CD14-positive monocyte (primary cell): ENCODE measurements at places on chromosomes 4 and X. TPM values are rescaled to one million over a fixed set of nuclear protein-coding genes. Genes with fewer than 3 reads are reported as not detected.

DNA sequence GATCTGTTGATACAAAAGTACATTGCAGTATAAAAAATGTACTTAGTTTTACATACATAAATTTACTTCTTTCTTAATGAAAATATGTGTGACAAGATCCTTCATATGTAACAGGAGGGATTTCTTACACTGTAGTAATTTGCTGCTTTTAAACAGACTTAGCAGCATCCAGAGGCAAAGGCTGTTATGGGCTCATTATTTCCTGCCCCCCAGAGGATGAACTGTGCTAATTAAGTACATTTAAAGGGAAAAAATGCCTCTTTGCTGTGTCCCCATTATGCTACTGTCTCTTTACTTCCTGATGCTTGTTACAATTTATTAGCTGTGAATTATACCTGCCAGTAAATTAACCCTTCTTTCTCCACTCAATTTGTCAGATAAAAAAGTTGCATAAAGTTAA is 47.1 kb downstream of the NDST3 start:
- no peak for DNase-seq

RASGEF1B gene
- 76.9 TPM for polyA plus RNA-seq

CTSO gene
- 44.7 TPM for polyA plus RNA-seq

DNA sequence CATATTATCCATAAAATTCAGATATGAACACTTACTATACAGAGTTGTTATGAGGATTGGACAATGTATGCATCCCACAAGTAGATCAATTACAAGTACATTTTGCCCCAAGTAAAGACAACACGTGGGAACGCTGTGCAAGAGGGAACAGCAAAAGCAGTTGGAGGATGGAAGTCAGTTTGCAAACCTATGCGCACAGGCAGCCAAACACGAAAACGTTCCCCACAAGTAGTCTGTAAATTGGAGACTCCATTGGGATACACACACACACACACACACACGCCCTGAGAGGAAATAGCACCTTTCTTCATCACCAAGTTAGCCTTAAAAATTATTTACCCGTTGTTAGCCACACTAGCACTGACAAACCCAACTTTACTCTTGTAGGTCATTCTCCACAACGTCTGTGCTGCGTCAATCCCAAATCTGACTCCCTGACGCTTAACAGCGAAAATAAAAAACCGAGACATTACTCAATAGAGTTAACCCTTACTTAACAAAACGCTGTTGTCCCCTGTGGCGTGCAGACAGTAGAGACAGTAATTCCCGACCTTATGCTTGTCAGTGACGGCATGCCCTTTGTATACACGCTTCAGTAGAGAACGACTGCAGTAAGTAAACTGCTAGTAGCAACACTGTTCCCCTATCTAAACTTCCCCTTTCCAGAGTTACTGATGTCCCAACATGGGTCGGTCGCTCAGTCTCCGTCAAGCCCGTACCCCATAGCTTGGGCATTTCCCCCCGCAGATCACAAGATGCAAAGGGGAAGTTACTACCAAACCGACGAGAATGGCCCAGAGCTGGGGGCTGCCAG is 730 bp downstream of the MANBA start:
- DNase-seq, result peak; percentile 99

- no peak for DNase-seq
Measured at GRCh38 chr4:145734031-145734430, 54.1 kb downstream of the C4orf51 start.

DNA sequence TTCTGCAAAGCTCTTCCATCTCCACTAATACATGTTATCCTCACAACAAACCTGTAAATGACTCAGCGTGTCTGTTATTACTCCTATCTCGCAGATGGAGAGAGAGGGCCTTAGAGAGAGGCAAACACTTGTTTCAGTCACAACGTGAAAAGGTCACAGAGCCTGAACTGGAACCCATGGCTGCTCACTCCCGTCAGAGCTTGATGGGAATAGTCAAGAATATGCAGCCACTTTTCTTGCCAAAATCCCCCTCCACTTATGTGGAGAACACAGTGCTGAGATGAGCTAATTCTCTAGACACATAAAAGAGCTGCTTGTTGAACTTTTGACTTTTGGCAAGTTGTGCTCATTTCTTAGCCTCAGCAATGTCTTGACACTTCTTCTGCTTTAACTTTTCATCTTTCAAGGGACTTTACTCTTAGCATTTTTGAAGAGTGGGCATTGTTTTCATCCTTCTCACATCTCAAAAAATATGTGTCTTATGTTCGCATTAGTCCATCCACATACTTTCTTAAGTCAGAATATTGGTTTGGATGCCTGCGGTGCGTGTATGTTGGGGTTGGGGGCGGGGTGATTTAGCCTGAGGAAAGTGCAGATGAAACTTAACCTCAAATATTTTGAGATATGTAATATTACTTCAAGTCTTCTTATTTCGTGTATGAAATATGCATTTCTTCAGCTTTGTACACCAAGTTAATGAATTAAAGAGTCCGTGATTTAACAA is 69.2 kb downstream of the SYNPO2 start:
- DNase-seq, result no peak

GRCh38 chr4:155571184-155571944 is 95.3 kb upstream of the GUCY1A1 start:
- no peak for DNase-seq

ARMCX1 gene
- polyA plus RNA-seq, result 1.6 TPM

ARR3 gene
- polyA plus RNA-seq, result not detected

DNA sequence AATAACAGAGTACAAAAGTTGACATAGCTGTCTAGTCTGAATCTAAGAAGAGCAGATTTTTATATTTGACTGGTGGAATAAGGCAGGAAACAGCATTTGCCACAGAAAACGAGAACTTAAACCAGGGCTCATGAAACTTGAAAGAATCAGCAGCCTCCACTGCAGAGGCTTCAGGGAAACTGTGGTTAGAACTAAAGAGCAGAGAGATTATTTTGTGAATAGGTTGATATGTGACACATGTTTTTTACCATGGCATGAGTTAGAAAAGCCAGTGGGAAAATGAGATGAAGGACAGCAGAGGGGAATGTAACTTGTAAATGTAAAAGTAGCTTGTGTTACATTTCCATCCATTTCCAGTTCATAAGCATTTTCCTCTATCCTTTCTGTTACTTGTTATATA is 63.7 kb upstream of the CAMK2D start:
- DNase-seq, result peak; percentile 36

SPATA18 gene
- not detected for polyA plus RNA-seq

BMP15 gene
- polyA plus RNA-seq, result not detected

- DNase-seq, result no peak
Measured at GRCh38 chrX:8783714-8784098, 17.5 kb downstream of the FAM9A start.

ENAM gene
- polyA plus RNA-seq, result not detected

GRCh38 chr4:176837169-176837895 is 44.6 kb upstream of the VEGFC start:
- DNase-seq, result no peak

GRCh38 chr4:164716901-164717300 is 37.0 kb upstream of the SMIM31 start:
- no peak for DNase-seq

APBB2 gene
- polyA plus RNA-seq, result not detected

DNA sequence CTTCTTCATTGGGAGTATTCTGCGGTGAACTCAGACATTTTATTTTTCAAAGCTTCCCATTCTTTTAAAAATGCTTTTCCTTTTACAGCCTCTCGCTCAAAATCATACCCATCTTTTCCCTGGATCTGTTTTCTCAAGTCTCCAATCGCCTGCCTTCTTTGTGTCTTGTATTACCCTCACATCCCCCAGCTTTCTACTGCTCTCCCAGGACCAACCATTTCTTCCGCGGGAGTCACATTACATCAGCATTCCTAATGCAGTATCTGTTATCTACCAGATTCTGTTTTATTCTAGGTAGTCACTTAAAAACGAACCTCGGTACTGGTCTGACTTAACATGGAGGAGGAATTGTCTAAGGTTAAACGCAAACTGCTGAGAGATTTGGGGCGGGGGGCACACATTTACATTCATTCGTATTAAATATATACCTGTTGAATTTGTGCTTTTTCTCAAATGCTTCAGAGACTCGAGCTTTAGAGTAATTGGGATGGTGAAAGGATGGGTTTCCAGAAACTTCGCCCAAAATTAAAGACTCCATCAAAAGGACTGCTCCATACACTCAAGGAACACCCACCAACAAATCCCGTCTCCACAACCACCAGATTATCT is 493 bp upstream of the UCHL1 start:
- DNase-seq, result no peak

GC gene
- not detected for polyA plus RNA-seq

IL9R gene
- 0.25 TPM for polyA plus RNA-seq

DNA sequence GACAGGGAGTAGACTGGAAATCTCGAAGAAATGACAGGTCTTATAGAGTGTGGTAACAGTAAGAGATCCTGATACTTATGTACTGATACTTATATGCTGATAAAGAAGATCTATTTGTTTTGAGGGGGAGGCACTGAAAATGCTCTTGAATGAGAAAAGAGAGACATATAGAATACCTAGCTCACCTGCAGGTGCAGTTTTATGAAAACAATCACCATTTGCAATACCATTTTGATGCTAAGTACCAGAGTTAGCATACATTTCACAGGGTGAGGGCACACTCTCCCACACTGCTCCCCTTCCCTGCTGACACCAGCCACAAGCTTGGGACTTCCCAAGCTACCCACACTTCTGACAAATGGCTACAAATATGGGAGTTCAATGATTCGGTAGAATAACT is 1490.1 kb upstream of the IGFBP7 start:
- no peak for DNase-seq

YIPF6 gene
- polyA plus RNA-seq, result 23.6 TPM

TAF7L gene
- not detected for polyA plus RNA-seq

GRCh38 chr4:131644619-131645018 is 1504.5 kb upstream of the PCDH10 start:
- DNase-seq, result no peak

DNA sequence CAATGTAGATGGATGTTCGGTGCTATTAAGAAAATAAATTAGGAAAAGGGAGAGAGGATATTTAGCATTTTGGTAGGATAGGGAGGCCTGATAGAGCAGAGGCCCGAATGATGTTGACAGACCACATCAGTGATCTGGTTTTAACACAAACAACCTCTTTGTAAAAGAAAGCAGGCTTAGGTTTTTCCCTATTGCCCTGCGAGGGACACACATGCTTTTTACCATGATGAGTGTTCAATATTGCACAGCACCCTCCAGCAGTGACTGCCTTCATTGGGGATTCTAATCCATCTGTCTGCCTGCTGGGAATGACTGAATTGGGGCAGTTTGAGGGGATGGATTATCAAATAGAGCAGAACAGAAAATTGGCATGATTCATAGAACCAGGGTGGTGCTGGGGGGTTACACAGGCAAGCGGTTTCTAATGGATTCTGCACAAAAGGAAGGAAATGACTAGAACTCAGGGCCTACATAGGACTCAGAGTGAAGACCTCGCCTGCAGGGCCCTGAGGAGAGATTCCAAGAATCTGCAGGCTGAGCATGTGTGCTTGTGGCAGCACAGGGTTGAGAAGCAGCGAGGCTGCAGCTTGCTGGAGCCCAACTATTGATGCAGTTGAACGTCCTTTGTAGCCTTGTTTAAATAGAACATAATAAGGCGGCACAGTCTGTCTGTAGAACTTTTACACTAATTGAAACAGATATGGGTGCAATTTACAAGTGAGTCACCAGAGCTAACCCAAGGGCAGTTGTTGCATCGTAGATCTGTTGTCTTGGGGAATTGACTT is 58.0 kb downstream of the RHOH start:
- no peak for DNase-seq

IL2 gene
- polyA plus RNA-seq, result not detected

GRCh38 chrX:37755025-37755424 is 24.8 kb upstream of the CYBB start:
- DNase-seq, result peak; percentile 78

IQCM gene
- not detected for polyA plus RNA-seq

GRCh38 chr4:160319221-160319867 is 1216.5 kb downstream of the RAPGEF2 start:
- no peak for DNase-seq

CENPVL3 gene
- not detected for polyA plus RNA-seq

DNA sequence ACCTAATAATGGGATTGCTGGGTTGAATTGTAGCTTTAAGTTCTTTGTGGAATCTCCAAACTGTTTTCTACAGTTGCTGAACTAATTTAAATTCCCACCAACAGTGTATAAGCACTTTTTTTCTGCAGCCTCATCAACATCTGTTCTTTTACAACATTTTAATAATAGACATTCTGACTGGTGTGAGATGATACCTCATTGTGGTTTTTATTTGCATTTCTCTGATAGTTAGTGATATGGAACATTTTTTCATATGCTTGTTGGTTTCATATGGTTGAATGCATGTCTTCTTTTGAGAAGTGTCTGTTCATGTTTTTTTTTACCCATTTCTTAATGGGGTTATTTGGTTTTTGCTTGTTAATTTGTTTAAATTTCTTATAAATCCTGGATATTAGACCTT is 1718.9 kb downstream of the C4orf33 start:
- DNase-seq, result no peak

DNA sequence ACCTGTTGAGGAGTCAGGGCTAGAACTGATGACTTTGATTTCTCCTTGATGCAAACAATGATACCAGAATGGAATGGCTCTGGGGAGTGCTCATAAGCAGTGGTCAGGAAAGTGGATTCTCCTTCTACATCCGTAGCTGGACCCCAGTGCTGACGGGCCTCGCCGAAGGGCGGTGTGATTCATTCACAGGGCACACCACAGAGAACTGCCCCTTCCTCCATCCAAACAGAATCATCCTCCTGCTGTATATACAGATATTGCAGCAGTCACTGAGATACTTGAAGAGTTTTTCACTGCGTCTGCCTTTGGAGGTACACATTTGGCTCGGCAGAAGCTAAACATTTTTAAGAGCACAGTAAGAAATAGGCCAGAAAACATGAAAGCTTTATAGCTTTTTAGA is 7.3 kb upstream of the DCTD start:
- no peak for DNase-seq

DNA sequence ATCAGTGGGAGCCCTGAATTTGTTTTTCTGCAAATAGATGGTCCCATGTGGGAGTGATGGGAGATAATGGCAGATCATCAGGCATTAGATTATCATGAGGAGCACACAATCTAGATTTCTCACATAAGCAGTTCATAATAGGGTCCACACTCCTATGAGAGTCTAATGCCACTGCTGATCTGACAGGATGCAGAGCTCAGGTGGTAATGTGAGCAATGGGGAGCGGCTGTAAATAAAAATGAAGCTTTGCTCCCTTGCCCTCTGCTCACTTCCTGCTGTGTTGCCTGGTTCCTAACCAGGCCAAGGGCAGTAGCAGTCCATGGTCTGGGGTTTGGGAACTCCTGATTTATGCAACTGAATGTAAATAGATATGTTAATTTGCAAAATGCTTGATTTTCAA is 538.6 kb downstream of the TRAM1L1 start:
- no peak for DNase-seq

GRCh38 chrX:14964500-14964899 is 91.3 kb downstream of the MOSPD2 start:
- no peak for DNase-seq
